Caco-2 (cell line): ENCODE measurements at places on chromosomes 3 and 15. TPM values are rescaled to one million over a fixed set of nuclear protein-coding genes. Genes with fewer than 3 reads are reported as not detected.

The CYP1A1 gene
- 55.5 and 73.8 TPM in 2 replicates for total RNA-seq

The DNAH12 gene
- total RNA-seq: 0.45 and 1.5 TPM in 2 replicates

The CAMK2N2 gene
- total RNA-seq: 0.46 and 0.66 TPM in 2 replicates

GRCh38 chr3:158768881-158769543 is 32.8 kb upstream of the MFSD1 start:
- DNase-seq: peak; percentile 71

DNA sequence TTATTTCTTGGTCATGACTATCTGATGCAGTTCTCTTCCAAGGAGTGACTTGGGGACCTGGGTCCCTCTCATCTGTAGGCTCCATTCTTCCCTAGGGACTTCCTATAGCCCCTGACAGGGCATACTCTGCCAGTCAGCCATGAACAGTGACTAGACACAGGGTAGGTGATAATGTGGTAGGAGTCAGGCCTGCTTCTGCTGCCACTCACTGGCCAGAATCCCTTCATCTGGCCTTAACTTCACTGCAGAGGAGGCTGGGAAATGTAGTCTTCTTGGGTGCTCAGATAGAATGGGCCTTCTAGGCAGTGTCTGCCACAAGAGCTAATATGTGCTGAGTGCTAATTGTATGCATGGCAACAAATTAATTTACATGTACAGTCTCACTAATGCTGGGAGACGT is 84.5 kb downstream of the CACNA2D3 start:
- DNase-seq: no peak

GRCh38 chr3:156050918-156051317 is 69.5 kb upstream of the KCNAB1 start:
- no peak for DNase-seq

DNA sequence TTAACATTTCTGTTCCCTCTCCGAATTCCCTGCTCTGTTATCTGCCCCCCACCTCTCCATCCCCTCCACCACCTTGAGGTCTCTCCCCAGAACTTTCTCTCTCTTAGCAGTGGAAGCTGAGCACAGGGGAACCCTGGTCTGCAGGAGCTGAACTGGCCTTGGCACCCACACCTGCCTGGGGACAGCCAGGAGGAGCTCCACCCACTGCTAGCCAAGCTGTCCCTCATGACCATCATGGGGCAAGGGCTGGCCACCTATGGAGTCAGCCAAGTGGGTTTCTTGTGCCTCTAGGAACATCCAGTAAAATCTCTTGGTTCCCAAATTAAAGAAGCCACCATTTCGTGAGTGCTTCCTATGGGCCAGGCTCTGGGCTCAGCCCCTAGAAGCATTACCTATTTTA is 276.4 kb upstream of the TLE3 start:
- no peak for DNase-seq

- no peak for DNase-seq
Measured at GRCh38 chr3:115503394-115503793, 119.9 kb upstream of the GAP43 start.
